ENCODE measurements at places on chromosomes 13 and 19.

- DNase-seq = no peak
These were observed 32.9 kb upstream of the KCTD15 start for GRCh38 chr19:33763633-33764371.

DNA sequence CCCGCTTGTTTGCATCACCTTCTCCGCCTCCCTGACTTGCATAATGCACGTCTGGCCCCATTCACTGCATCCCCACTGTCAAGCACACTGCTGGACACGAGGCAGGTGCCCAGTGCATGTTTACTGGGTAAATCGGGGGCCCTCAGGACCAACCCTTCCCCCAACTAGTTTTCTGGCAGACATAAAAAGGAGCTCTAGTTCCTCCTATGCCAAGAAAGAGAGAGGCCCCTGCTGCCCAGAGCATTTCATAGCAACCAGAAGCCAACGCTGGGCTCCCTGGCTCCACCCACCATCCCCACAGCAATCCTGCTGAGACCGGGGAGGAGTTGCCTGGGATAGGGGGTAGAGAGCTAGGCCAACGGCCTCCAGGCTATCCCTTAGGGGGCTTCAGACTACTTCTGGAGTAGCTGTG, 23.2 kb downstream of the ANKRD27 start:
- DNase-seq = no peak

- no peak for DNase-seq
These were observed 37.3 kb upstream of the UBL3 start for GRCh38 chr13:29887686-29888085.

- no peak for DNase-seq
These were observed 31.3 kb downstream of the LTBP4 start for GRCh38 chr19:40632311-40633036.

GRCh38 chr13:48038761-48039160, 1.2 kb downstream of the NUDT15 start:
- DNase-seq = no peak

DNA sequence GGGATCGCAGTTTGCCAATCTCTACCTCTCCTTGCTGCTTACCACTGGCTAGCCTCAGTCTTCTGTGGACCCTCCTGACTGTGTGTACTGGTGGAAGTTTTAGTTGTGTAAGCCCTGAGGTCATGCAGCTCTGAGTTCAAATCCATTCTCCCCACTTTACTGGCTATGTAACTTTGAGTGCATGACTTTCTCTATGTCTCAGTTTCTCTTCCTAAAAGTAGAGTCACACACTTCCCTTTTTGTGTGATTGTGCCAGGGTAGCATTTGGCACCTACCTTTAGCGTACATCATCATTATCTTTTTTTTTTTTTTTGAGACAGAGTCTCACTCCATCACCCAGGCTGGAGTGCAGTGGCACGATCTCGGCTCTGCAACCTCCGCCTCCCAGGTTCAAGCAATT, 70.3 kb downstream of the MAP4K1 start:
- no peak for DNase-seq

- no peak for DNase-seq
These were observed 112.9 kb downstream of the ZAR1L start for GRCh38 chr13:32202268-32202667.

DNA sequence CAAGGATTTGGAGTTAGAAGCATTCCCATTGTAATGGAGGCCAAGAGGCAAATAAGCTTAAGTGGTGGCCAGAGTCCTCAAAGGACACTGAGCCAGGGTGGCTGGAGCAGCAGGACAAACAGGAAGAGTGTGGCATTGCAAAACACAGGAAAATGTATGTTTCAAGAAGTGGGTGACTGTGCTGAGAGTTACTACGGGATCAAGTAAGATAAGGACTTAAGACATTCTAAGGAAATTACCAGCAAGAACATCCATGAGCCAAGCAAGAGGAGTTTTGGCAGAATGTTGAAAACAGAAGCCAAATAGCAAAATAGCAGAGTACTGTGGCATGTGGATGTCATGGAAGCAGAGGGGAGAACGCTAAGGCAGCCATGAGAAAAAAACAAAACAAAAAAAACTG, 104.2 kb downstream of the RAP2A start:
- no peak for DNase-seq

DNA sequence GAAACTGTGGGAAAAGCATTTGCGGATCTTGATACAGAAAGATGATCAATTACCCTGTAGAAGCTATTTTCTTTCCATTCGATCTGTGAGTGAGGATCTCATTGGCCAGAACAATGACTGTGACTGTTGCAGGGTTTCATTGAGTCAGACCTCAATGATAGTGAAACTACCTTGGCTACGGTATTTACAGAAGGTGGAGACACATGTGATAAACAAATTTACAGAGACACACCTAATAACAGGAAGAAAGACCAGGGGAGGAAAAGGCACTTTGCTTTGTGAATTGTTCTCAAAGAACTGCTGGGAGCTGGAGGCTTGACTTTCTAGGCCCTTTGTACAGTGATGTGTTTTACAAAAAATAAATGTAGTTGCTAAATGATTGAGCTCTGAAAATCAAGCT, 19.9 kb upstream of the ARGLU1 start:
- DNase-seq = no peak

DNA sequence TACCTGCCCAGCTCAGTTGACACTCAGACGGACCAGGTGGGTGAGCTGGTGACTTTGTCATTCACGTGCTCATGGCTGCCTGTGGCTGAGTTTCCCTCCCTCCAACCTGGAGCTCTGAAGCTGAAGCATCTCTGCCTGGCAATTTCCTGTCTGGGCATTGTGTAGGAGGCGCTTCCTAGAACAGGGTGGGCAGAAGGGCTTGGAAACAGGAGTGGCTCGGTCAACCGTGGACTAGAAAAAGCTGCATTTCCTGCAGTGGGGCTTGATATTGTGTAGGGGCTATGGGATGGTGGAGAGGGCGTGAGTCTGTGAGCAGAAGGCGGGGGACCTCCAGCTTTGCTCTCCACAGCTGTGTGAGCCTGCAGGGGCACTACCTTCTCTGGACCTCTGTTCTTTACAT, 278.3 kb downstream of the TEX29 start:
- DNase-seq = no peak

DNA sequence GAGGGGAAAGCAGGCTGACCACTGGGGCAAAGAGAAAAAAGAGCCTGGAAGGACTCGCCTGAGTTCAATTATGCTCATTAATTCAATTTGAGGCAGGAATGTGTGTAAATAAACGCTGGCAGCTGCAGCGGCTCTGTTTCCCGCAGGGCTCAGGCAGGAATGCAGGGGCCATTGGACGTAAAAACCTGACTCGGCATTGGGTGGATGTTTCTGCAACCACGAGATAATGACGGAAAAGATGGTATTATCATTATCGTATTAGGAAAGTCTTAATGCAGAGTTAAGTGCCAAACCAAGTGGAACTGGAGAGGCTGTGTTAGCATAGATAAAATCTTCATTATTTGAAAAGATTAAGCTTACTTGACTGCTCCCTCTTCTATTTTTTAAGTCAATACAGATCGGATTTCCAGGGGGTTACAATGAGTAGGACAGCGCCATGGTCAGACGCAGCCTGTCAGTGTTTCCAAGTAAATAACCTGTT, 169.8 kb downstream of the SHISA2 start:
- no peak for DNase-seq

DNA sequence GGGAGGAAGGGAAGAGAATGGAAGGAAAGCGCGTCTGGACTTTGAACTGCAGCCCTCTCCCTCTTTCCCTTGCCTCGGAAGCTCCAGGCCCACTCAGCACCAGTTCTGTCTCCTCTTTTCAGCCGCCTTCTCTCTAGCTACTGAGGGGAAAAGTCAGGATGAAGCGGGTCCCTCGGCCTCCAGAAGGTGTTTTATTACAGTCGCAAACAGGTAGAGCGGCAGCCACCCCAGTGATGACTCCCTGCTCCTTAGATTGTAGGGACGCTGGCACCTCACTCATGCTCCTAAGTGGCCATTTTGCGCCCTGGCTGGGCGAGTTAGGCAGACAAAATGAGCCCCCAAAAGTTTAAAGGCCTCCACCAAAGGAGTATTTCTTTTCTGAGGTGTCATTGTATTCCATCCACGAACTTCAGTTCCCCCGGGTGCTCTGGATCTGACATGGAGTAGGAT, 954 bp upstream of the STK24 start:
- DNase-seq = no peak
